ENCODE measurements at places on chromosomes 7 and 10.
A peak's percentile ranks its signal among the peaks of the same experiment; 100 is the strongest.

DNA sequence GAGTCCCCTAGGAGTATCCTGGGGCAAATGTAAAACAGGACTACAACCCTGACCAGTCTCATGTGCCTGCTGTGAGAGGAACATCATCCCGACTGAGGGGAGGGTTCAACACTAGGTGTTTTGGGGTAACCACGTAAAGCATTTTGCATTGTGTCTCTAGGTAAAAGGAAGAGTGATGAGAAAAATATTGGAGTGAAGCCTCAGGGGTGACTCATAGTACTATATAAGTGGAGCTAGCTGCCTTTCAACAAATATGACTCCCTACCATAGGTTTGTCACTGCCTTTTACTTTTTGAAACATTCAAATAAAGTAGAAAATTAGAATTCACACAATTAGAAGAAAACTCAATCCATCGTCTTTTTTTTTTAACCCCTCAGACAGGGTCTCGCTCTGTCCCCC is 2.6 kb upstream of the CAMK2G start:
- no peak for DNase-seq

GRCh38 chr7:16460789-16461493 is 4.6 kb downstream of the SOSTDC1 start:
- no peak for DNase-seq

DNA sequence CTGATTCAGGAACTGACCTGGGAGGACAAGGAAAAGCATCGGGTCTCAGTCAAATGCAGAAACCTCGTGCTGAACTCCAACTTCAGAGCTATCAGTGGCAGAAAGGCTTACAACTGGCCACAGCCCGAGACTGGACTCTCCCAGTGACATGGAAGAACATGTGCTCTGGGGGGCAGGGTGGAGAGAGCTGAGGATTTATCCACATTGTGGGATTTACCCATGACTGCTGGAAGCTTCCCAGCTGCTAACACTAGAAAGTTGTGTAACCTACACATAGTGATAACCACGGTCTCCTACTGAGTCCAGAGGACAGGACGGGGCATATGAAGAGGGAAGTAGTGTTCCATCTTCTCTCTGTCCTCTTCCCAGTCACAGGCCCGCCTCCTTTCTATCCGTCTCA is 103.4 kb downstream of the ITIH5 start:
- DNase-seq: no peak

DNA sequence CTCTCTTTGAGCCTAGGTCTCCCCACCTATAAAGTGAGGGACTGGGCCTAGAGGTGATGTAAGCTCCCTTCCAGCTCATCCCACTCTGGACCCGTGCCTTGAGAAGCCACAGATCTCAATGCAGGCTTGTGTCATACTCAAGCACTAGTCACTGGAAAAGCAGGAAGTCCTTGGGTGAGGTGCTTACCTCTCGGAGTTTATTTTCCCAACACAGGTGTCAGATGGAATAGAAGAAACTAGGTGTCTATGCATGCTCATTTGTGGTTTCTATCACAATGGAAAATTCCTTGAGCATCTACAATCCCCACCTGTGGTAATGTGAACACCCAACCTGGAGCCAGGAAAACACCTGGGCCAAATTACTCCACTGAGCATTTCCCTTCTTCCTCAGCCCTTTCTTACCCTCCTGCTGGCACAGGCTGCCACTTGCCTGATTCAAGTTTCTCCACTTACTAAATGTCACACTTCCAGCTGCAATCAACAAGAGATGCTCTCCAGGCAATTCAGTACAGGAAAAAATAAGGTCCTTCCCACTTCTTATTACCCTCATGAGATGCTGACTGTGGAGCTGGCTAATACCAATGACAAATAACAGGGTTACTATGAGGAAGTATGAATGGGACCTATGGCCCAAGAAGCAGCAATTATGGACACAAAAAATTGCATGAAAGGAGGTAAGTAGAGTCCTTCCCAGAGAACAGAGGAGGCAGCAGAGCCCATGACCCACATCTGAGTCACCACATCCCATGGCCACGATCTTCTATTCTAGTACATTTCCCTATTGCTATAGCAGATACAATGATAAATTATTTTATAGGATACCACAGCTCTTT is 13.1 kb downstream of the LSM5 start:
- no peak for DNase-seq

DNA sequence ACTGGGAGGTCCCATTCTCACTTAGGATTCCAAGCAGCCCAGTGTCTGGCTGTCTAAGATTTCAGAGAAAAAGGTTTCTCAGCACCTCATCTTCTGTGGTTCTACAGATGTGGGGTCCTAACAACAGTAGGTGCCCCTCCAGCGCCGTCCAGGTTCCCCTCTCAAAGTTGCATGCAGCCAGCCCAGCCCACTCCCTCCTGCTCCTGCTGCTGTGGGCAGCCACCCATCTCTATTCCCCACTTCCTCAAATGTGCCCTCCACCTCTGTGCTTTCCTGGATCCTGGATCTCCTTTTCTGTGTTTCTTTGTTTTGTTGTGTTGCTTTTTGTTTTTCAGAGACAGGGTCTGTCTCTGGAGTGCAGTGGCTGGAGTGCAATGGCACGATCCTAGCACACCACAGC is 13.3 kb upstream of the SLC18A3 start:
- no peak for DNase-seq

DNA sequence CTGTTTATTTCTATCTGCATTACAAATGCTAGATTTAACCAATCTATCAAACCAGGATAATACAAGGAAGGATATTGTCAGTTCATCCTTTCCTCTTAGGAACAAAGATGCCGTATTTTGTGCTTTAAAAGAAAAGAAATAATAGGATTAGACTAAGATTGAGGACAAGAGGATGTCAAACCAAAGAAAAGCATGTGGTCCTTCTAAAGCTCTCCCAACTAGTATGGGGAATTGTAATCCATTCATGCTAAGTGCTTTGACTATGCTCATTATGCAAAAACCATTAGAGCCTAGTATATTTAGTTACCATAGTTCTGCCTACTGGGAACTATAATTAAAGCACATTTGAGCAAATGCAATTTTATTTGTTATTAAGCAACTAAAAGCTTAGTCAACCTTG is 280.2 kb downstream of the GRM8 start:
- DNase-seq: no peak

DNA sequence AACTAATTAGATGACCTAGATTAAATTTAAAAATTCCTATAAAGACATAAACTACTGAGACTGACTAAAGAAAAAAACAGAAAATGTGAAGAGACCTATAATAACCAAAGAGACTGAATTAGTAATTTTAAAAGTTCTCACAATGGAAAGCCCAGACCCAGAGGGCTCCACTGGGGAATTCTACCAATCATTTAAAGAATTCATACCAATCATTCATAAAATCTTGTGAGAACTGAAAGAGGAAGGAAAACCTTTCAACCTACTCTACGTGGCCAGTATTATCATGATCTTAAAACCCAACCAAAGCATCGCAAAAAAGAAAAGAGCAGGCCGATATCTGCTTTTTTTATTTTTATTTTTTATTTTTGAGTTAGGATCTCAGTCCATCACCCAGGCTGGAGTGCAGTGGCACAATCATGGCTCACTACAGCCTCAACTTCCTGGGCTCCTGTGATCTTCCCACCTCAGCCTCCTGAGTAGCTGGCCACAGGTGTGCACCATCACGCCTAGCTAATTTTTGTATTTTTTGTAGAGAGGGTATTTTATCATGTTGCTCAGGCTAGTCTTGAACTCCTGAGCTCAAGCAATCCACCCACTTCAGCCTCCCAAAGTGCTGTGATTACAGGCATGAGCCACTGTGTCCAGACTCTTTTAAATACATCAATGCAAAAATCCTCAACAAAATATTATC is 48.6 kb downstream of the DGKI start:
- no peak for DNase-seq

DNA sequence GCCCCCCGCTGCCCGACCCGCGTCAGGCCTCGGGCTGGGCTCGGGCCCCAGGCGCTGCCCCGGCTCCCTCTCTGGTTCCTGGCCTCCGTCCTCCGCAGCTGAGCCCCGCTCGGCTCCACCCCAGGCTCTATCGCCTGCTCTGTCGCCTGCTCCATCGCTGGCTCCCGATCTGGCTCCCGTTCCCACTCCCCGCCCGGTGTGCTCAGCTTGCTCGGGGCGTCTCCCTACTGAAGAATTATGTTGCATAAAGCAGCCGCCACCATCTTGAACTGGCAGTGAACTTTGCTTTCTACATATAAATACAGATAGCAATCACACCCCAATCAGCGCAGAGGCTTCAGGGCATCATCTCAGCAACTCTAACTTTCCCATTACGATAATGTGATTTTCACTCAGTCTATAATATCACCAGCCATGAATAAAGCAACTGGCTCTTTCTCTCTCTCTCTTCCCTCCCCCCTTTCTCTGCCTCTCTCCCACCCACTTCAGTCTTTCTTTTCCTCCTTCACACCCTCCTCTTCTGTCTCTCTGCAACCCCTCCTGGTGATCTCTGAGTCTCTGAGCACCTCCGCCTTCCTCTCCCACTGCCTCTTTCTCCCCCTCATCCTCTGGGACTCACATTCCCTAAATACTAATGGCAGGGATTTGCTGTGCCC is 43.3 kb upstream of the BTRC start:
- no peak for DNase-seq

DNA sequence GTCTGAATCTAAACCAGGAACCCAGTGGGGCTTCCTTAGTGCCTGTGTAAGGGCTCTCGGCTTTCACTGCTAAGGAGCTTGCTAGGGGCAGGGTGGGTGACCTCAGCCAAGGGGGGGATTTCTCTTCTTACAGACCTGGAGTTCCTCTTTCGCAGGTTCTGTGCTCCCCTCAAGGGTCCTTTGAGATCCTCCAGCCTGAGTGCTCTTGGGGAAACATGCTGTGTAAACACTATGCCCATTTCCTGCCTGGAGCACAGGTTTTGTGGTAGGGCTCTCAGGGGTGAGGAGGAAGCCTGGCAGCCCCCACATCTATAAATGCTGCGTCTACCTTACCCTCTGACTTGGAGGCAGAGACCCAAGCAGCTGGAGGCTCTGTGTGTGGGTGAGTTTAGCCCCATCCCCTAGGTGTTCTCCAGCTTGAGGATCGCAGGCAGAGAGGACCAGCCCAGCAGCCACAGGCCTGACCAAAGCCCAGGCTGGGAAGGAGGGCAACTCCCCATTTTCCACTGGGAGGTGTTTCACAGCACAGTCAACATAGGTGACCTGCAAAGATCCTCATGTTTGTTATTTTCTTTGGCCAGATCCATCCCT is at the start of gene SFTPA1:
Gene SFTPA1 (plus strand): TSS at position 339 of the 591 bp plus-strand sequence. CDS start 887 bp downstream, outside the sequence.
- no peak for DNase-seq

DNA sequence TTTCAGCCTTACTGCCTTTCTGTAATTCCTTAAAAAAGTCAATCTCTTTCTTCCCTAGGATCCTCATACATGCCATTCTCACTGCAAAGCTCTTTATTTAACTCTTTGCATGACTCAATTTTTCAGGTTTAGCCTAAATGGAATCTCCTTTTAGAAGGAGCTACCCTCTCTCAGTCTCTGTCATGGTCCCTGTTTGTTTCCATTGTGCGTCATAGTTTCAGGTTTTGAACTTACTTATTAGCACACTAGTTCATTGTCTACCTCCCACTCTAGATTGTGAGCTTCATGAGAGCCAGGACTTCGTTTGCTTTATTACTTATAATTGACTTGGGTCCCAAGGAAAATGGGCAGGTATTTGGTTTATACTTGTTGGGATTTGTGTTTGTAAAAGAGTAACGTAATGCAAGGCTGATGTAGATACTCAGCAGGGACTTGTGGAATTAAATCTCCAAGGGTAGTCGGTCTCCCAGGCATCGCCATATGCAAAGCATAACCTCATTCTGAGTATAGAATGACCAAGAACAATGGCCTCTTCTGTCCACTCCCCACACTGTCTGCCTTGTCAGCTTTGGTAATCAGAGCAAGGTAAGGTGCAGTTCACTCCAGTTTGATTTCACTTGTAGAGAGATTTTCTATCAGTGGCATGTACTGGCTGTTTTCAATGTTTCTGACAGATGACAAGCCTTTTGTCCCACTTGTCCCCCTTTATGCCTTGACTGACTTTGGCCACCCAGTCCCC is 252.0 kb downstream of the SORCS3 start:
- DNase-seq: no peak

DNA sequence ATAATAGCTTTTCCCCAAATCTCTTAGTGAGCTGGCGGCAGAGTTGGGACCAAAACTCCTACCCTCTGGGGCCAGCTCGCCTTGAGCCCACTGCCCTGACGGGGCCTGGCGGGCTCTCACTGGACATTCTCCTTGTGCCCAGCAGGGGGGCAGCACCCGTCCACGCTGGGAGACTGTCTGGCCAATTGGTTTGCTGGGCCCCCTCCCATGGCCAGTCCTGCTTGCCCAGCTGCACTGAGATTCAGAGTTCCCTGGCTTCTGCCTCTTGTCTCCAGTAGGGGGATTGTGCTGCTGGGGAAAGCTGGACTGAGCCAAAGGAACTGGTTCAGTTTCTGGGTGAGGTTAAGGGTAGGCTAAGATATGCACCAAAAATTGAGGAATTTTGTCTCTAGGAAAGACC is 59.8 kb downstream of the RAMP3 start:
- DNase-seq: no peak

GRCh38 chr10:28250782-28251181 is 52.1 kb downstream of the MPP7 start:
- no peak for DNase-seq

GRCh38 chr10:97399843-97400545 is 1.1 kb downstream of the RRP12 start:
- peak; percentile 5 for DNase-seq

GRCh38 chr7:88458279-88458678 is 151.6 kb upstream of the STEAP4 start:
- DNase-seq: no peak

All from substantia nigra (tissue), 51 donors.